ENCODE measurements at places on chromosomes 5 and 9.
A peak's percentile ranks its signal among the peaks of the same experiment; 100 is the strongest.

DNA sequence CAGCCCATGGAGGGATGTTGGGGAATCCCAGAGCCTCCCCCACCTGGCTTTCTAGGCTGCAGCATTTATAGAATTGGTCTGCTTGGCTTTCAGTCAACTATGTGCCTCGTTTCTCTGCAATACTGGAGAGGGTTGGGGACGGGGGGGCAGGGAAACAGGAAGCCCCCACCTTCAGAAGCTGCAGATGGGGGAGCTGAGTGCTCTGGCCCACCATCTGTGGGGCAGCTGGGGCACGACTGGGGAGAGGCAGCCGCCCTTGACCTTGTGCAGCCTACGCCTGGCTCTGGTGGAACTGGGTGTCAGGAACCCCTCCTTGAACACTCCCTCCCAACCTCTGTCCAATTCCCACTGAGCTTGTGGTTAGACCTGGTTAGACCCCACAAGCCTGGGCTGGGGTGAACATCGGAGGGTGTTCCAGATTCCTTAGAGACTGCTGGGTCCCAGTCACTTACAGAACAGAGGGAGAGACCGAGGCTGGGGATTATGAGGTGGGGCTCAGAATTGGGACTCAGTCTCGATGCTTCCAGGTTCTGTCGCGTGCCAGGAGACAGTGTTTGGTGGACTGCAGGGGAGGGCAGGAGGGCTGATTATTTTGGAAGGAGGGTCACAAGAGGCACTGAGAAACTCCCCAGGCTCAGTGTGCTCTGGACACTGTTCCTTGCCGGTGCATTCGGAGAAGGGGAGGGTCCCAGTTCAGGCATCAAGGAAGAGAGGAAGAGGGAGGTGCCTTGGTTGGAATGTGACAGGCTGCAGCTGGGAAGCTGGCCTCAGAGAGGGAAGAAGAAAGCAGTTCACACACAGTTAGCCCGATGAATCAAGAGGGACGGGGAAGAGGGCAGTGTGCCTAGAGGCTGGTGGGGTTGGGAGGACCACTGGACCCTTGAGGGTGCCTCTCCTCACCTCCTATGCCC is 25.6 kb downstream of the COL27A1 start:
- no peak for DNase-seq

GRCh38 chr9:100063185-100063584 is 35.6 kb downstream of the ERP44 start:
- no peak for DNase-seq

DNA sequence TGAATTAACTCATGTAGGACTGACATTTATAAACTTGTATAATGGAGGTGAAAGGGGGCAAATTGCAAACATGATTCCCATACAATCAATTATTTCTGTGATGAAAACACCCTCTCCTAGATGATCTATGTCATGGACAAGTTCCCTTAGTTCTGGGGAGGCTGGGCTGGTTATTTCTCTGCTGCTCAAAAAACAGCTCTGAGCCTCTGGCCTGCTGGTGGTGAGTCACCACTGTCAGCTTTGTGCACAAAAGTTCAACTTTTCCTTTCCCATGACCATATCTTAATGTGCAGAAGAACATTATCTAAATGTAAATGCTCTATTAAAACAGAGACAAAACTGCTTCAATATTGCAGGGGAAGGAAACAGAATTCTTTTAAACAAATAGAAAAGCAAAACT is 85.0 kb downstream of the HMHB1 start:
- DNase-seq, result no peak

- DNase-seq, result peak; percentile 17
Observed at GRCh38 chr9:75988663-75989062, 98.2 kb downstream of the PCSK5 start.

DNA sequence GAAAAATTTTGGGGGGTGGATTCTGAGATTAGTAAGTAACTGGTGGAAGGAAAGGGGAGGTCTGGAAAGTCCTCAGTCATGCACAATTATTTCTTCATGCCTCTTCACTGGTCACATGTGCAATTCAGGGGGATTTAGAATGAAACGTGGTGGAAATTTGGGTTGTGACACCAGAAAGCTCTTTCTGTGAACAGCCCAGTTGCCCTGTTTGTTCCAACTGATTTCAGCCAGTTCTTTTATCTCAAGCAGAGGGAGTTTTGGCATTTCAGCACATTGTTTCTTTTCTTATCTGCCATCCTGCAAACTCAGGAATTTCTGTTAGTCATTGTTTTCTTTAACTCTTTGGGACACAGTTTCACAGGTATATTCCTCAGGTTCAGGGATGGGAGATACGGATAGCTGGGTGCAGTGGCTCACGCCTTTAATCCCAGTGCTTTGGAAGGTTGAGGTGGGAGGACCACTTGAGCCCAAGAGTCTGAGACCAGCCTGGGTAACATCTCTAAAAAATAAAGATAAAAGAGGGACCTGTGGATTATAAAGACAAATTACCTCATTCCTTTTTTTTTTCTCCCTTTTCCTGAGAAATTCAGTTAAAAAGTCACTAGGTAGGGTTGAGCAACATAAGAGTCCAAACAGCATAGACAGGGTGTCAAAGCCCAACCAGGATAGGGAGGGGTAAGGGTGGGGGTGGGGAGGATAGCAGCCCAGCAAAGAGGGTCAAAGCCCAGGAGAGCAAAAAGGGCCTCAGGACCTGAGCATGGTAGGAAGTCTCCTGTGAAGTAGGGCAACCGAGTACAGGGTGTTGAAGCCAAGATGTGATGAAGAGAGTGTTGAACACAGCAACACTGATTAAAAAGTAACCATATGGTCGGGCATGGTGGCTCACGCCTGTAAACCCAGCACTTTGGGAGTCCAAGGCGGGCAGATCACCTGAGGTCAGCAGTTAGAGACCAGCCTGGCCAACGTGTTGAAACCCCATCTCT is 5.4 kb upstream of the B4GALT1 start:
- DNase-seq, result no peak

GRCh38 chr5:131250751-131251475 is 12.9 kb upstream of the CDC42SE2 start:
- no peak for DNase-seq

DNA sequence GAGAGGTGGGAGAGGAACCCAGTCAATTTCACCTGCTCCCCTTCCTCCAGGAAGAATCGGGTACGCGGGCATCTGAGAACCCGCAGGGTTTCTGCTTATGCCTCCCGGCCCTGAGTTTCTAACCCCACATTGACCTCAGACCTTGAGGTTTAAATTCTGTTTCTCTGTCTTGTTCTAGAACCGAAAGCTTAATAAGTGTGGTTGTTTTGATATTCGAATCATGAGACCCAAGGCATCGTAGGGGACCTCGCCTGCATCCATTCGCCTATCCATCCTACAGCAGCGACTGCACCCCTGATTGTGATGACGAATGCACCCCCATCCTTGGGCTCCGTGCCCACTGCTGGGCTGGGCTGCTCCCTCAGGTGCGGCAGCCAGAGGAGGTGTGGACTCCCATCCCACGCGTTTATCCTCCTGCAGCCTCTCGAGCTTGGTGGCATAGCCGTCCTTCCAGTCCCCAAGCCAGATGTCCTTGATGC is 80.8 kb upstream of the IER5L start:
- no peak for DNase-seq

- no peak for DNase-seq
Observed at GRCh38 chr9:86549920-86550319, 195.7 kb upstream of the TUT7 start.

DNA sequence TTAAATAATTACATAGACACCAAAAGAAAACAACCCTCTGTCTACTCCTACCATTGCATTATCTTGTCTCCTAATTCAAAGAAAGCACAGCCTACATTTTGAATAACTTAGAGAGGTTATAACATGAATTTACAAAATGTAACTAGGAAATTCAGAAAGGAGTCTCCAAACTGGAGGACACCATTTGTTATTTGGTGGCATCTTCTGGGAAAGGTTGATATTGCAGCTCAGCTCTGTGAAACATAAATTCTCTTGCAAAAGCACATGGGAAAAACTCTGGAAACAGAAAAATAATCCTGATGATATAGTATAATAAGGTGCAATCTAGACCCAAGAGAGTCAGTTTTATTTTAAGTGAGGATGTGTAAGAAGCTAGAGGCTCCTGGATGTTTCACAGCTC is 215.3 kb downstream of the MLLT3 start:
- no peak for DNase-seq

DNA sequence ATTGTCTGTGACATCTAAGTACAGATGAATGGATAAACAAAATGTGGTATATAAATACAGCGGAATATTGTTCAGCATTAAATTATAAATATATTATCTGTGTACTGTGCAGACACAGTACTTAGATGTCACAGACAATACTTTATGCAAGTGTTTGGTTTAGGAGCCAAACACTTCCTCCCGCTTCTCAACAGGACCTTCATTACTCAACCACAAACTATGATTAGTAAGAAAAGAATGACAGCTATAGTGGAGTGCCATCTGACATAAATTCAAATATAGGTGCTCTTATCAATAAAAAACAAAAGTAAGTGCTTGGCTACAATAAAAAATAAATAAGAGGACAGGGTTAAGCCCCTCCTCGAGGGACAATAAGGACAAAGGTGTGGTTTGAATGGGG is 38.9 kb upstream of the STX17 start:
- no peak for DNase-seq

DNA sequence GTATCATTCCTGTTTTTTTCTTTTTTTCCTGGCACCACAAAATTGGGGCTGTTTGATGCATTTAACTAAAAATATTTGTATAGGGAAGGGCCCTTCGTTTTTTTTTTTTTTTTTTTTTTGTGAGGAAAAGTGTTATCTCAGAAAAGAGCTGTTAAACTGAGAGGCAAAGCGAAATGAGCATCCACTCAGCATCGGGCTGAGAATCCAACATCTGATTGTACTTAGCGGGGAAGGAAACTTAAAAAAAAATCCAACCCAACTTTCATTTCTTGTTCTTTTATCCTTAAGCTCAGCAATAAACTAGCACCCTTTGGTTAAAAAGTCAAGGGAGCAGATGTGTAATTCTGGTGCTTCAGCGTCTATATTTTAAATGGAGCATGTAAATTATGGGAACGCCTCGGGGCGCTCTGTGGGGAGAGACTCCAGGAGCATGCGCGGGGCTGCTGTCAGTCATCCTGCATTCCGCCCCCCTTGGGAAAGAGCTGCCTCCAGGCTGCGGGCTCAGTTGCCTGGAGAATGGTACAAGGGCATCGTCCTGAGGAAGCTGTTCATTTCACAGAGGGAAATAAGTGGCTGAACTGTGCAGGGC is 33.3 kb downstream of the DMRT2 start:
- peak; percentile 21 for DNase-seq

- DNase-seq, result peak; percentile 70
Observed at GRCh38 chr9:129696944-129697655, 31.7 kb downstream of the PRRX2 start.

DNA sequence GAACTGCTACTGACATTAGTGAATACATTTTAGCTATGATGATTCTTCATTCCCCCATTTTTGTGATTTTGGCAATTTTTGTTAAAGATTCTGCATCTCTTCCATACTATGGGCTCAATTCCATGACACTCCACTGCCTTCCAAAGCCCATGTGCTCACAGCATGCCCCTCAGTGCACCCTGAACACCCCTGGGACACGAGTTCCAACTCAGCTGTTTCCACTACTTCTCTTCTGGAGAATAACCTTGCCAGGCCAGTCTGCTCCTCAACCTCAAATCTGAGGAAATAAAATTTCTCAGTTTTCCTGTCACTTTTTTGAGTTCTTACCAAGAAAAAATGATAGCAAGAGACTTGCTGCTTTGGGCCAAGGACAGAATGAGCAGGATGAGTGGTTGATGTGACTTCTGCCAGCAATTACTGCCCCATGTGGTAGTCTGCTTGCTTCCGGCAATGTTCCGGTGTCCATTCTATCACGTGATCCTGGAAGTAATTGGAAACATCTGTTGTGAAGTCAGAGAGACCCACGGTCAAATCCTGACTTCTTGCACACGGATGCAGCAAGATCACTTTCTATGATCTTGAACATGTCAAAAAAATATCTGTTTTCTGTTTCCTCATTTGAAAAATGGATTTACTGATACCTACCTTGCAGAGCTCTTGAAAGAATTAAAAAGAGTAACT is 58.3 kb downstream of the EGFLAM start:
- DNase-seq, result no peak
